ENCODE measurements at places on chromosomes 3 and 15. TPM values are rescaled to one million over a fixed set of nuclear protein-coding genes. Genes with fewer than 3 reads are reported as not detected.

DNA sequence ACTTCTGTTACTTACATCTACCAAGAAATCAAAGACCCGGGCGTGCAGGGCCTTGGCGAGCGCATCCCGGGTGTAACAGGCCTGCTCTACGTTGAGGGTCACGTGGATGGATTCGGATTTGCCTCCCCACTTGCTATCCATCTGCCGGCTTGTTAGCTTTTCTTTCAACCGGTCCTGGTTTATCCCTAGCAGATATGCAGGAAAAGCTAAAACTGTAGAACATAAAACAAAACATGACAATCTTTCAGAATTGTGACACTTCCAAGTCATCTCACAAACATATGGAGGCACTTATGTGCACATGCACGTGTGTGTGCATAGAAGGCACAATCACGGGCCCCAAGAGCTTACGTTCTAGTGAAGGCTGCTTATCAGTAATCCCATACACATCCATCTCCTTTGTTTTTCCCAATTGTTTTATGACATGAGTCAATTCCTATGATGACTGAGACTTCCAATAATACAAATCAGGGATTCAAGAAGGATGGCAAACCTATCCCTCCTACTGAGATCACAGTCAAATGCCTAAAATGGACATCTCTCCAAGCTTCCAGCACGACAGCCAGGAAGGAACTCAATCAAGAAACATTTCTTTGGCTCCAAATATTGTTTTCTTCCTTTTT, 11.3 kb downstream of the LDHAL6B start:
- no peaks in the 10 kb centered on the region for H3K4me1 ChIP-seq
- no peaks in the 10 kb centered on the region for H3K27me3 ChIP-seq
- peaks cover 7% of the 10 kb centered on the region for H3K36me3 ChIP-seq
- no peak overlapping the region for H3K4me3 ChIP-seq
- H3K27ac ChIP-seq = no peak overlapping the region
- DNase-seq = no peak

GXYLT2 gene
- 2.6 TPM for total RNA-seq

- no peaks in the 10 kb centered on the region for H3K36me3 ChIP-seq
- no peak overlapping the region for H3K4me3 ChIP-seq
- no peak overlapping the region for H3K27ac ChIP-seq
- no peak for DNase-seq
- no peaks in the 10 kb centered on the region for H3K27me3 ChIP-seq
These were observed 66.5 kb upstream of the BCL6 start for GRCh38 chr3:187811585-187812250.

GRCh38 chr15:52695154-52695553, 16.0 kb upstream of the ATOSA start:
- no peaks in the 10 kb centered on the region for H3K4me1 ChIP-seq
- DNase-seq = no peak
- no peaks in the 10 kb centered on the region for H3K27me3 ChIP-seq
- H3K36me3 ChIP-seq = no peaks in the 10 kb centered on the region

VILL gene
- 3.8 TPM for total RNA-seq

HCN4 gene
- total RNA-seq = 10.6 TPM

CCDC39 gene
- 0.79 TPM for total RNA-seq

AADACL2 gene
- total RNA-seq = not detected

GCHFR gene
- 37.0 TPM for total RNA-seq

GRCh38 chr3:13375464-13375863, 44.7 kb downstream of the NUP210 start:
- peaks cover 23% of the 10 kb centered on the region for H3K36me3 ChIP-seq
- H3K4me3 ChIP-seq = no peak overlapping the region
- no peaks in the 10 kb centered on the region for H3K4me1 ChIP-seq
- no peaks in the 10 kb centered on the region for H3K27me3 ChIP-seq
- no peak for DNase-seq

DNA sequence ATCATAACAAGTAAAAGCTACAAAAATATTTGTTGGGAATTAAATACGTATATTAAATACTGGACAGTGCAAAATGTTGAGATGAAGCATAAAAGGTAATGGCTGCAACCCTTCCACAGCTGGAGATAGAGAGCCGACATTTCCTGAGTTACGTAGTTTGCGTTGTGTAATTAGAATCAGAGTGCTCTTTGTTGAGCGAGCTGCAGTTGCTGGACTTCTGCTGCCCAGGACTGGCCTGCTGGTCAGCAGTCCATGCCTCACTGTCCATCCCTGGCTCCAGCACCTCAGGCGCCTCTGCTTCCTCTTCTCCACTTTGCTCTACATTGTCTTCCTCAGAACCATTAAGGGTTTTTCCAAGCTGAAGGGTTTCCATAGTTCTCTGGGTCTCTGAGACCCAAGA, 28.4 kb upstream of the SHC4 start:
- H3K4me1 ChIP-seq = no peaks in the 10 kb centered on the region
- peaks cover 26% of the 10 kb centered on the region for H3K36me3 ChIP-seq
- no peaks in the 10 kb centered on the region for H3K27me3 ChIP-seq
- no peak overlapping the region for H3K27ac ChIP-seq
- no peak for DNase-seq

- H3K27me3 ChIP-seq = no peaks in the 10 kb centered on the region
- H3K4me3 ChIP-seq = no peak overlapping the region
- no peaks in the 10 kb centered on the region for H3K36me3 ChIP-seq
- H3K27ac ChIP-seq = no peak overlapping the region
These were observed 525.1 kb downstream of the MFSD1 start for GRCh38 chr3:159326998-159327397.

- no peaks in the 10 kb centered on the region for H3K36me3 ChIP-seq
- H3K4me3 ChIP-seq = no peak overlapping the region
- H3K27me3 ChIP-seq = no peaks in the 10 kb centered on the region
- H3K4me1 ChIP-seq = no peaks in the 10 kb centered on the region
These were observed 45.3 kb downstream of the OSTN start for GRCh38 chr3:191244242-191244867.

All from H9 (cell line).